Fibroblast of the conjunctiva (primary cell): ENCODE measurements at places on chromosomes 2 and 18.

DNA sequence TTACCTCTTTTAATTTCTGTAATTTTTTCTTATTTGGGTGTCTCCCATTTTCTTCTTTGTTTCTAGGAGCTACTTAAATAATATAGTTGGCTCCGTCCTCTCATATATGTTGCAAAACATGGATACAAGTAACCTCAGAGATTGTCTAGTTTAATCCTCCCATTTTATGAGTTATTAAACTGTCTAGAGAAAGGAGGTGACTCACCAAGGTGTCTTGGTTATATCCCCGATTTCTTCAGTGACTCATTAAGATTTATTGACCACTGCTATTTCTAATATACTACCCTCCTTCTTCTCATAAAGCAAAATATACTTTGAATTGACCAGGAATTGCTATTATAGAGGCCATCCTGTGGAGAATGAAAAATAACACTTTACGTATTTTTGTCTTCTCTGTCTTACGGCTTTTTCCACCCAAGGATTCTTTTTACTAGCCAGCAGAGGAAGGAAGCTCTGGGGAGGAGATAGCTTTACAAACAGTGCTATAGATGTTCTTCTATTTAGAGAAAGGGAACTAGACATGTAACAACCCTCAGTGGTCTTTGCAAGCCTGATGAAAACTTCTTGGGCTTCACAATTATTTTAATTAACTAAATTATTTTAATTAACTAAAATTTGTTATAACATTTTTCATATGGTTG, 300.4 kb upstream of the TNP1 start:
- DNase-seq = no peak

DNA sequence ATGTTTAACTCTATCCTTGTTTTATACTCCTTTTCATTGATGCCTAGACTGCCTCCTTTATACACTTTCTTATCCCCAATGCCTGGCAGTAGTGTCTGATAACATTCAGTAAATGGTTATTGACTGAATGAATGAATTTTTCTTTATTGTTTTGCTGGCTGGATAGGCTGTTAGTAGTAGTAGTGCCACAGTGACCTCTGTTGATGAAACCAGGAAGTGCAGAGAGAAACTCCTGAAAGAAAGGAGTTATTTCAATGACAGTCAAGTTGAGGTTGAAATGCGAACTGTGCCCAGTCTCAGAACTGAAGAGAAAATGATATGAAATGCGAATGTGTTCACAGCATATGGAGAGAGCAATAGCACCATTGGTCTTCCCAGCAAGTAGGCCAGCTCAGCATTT, 26.8 kb upstream of the SLC9A2 start:
- DNase-seq = no peak

DNA sequence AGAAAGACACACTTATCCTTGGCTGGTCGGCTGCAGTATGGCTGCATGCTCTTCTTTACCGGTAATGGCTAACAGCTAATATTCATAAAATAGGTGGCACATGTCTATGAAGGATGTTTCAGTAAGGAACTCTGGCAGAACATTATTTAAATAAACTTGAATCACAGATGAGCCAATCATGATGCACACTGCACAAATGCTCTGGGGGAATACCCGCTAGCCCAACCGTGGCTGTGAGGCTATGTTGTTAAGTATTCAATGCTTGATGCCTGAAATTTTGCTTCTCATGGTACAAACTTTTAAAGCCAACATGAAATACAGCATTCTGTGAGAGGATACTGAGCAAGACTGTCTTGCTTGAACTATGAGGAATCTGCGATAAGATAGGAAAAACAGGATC, 505.8 kb downstream of the ZEB2 start:
- DNase-seq = peak; percentile 18

DNA sequence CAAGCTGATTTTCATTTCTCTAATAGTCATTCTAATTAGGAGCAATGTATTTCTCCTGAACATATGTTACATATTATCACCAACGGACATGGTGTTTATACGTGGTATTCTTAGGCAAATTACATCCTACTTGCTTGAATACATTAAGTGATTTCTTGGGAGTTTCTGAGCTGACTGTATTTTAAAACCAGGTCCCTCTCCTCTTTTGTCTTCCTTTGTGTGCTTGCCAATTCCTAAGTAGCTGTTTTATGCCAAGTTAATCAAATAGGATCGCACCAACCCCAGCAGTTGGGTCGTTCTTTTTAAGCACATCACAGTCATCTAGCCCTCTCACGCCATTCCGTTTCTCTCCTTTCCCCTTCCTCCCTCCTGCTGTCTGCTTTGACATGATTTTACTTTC, 75.4 kb upstream of the MAP2 start:
- DNase-seq = no peak

GRCh38 chr2:72605836-72606442, 219.9 kb downstream of the EXOC6B start:
- no peak for DNase-seq
